ENCODE measurements at places on chromosomes 2 and 18.

GRCh38 chr2:174914853-174915760 lies 90.1 kb downstream of the CHN1 start:
- DNase-seq: no peak
- H3K4me1 ChIP-seq: no peaks in the 10 kb centered on the region
- no peak overlapping the region for H3K27ac ChIP-seq

GRCh38 chr2:9654452-9655100 lies 23.8 kb upstream of the YWHAQ start:
- no peaks in the 10 kb centered on the region for H3K27me3 ChIP-seq
- H3K36me3 ChIP-seq: no peaks in the 10 kb centered on the region
- no peaks in the 10 kb centered on the region for H3K4me1 ChIP-seq
- no peak overlapping the region for H3K27ac ChIP-seq

- H3K4me1 ChIP-seq: peaks cover 13% of the 10 kb centered on the region
- H3K36me3 ChIP-seq: no peaks in the 10 kb centered on the region
- H3K4me3 ChIP-seq: no peak overlapping the region
- H3K27ac ChIP-seq: peak overlapping the region; percentile 56
Measured at GRCh38 chr2:233062451-233062850, 2.3 kb downstream of the INPP5D start.

GRCh38 chr2:48059975-48060374 lies 153.7 kb upstream of the FBXO11 start:
- no peaks in the 10 kb centered on the region for H3K27me3 ChIP-seq
- H3K4me3 ChIP-seq: no peak overlapping the region
- no peaks in the 10 kb centered on the region for H3K36me3 ChIP-seq
- DNase-seq: no peak
- no peaks in the 10 kb centered on the region for H3K4me1 ChIP-seq
- H3K27ac ChIP-seq: no peak overlapping the region

GRCh38 chr2:188406414-188406813 lies 114.7 kb downstream of the GULP1 start:
- H3K27me3 ChIP-seq: no peaks in the 10 kb centered on the region
- H3K4me3 ChIP-seq: no peak overlapping the region
- no peaks in the 10 kb centered on the region for H3K36me3 ChIP-seq
- no peak overlapping the region for H3K27ac ChIP-seq
- DNase-seq: no peak

GRCh38 chr2:39530411-39530866 lies 93.4 kb upstream of the MAP4K3 start:
- no peak for DNase-seq
- no peaks in the 10 kb centered on the region for H3K36me3 ChIP-seq
- peak overlapping the region; percentile 39 for H3K27ac ChIP-seq
- H3K4me3 ChIP-seq: no peak overlapping the region

- no peak overlapping the region for H3K4me3 ChIP-seq
- H3K36me3 ChIP-seq: no peaks in the 10 kb centered on the region
- H3K4me1 ChIP-seq: peaks cover 13% of the 10 kb centered on the region
- H3K27ac ChIP-seq: no peak overlapping the region
Measured at GRCh38 chr2:105721991-105722511, 22.7 kb upstream of the NCK2 start.
